Left renal cortex interstitium (tissue), 4 donors: ENCODE measurements at places on chromosomes 13 and 19.

DNA sequence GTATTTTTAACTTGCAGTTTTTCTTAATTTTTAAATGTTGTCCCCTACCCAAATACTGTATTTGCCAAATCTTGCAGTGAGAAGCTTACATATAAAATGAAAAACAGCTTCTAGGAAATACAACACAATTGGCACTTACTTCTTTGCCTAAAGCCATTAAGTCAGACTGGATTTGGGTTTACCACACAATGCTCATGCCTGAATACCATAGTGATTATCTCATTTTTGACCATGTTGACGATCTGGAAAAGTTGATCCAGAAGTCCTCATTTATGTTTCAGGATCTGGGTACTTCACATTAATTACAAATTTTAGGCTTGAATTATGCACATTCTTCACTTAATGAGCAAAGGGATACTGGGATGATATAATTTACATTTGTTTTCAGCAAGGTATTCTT is 2.4 kb downstream of the RNF6 start:
- no peak for DNase-seq

DNA sequence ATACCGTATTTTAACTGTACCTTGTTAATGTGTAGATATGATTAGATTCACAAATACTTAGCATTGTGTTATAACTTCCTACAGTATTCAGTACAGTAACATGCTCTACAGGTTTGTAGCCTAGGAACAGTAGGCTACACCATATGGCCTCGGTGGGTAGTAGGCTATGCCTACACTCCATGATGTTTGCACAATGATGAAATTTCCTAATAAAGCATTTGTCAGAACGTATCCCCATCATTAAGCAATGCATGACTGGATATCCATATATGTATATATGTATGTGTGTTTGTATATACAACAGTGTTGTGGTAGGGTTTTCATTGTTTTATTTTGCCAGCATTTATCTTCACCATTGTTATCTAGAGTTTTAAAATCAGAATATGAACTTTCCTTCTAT is 119.4 kb downstream of the SLC7A1 start:
- no peak for DNase-seq

DNA sequence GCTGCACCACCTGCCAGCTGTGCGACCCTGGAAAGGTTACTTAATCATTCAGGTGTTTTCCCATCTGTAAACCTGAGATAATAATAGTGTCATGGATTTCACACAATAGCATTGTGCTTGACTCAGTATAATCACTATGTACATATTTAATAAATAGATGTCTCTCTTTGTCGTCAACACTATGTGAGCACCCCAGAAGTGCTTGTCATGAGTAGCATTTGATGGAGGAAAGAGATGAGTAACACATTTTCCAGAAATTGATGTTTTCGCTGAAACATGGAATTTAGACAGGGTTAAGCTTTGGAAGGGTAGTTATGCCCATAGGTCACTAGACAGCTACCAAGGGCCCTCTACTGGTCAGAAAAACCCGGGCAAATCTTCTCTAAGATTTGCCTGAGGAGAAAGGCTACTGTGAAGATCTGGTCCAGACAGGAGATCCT is 9.5 kb upstream of the MBNL2 start:
- no peak for DNase-seq

DNA sequence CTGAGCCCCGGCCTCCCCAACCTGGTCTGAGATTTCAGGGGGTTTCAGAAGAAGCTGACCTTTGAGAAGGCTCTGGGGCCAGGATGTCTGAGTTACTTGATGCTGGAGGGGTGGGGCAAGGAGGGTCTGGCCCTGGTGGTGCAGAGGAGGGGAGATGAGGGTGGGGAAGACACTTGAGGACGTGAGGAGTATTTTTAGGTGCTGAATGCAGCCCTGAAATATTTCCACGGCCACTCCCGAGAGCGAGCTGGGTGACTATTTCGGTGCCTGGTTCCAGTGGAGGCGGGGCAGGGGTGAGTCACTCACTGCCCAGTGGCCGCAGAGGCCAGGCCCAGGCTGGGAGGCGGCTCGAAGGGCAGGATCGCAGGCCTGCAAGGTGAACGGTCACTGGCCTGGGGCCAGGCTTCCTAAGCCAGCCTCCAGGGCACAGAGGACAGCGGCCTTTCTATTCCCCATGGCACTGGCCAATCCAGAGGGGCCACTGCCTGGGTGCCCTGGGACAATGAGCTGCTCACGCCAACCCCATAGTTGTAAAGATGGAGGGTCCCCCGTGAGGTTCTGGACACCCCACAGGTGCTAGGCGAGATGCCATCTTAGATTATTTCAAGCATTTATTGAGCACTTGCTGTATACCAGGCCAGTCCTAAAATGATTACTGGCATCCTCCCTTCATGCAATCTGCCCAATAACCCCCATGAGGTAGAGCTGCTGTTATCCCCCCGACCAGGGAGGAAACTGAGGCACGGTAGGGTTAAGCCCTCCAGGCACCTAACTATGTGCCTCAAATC is 19.7 kb upstream of the JUND start:
- DNase-seq, result no peak

DNA sequence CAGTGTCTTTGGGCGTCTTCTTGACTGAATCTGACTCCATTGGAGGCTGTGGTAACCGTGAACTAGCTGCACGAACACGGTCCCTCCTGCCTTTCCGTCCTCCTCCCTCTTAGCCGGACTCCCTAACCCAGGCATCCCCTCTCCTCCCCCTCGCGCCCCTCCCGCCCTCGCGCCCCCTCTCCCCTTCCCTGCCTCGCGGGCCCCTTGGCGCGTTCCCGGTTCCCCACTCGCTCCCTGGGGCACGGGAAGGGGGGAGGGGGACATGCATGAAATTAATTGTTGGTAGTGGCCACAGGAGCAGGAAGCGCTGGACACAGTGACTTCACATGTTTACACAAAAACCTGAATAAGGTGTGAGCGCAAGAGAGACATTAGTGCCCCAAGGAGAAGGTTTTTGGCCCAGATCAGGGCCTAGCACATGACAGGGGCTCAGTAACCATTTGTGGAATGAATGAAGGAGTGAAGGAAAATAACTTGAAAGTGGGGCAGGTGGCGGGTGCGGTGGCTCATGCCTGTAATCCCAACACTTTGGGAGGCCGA is 279 bp downstream of the DMRTC2 start:
- DNase-seq, result no peak

GRCh38 chr13:77916488-77916887 is 2.1 kb downstream of the EDNRB start:
- no peak for DNase-seq

- no peak for DNase-seq
Measured at GRCh38 chr13:98429977-98430736, 146.8 kb downstream of the STK24 start.

DNA sequence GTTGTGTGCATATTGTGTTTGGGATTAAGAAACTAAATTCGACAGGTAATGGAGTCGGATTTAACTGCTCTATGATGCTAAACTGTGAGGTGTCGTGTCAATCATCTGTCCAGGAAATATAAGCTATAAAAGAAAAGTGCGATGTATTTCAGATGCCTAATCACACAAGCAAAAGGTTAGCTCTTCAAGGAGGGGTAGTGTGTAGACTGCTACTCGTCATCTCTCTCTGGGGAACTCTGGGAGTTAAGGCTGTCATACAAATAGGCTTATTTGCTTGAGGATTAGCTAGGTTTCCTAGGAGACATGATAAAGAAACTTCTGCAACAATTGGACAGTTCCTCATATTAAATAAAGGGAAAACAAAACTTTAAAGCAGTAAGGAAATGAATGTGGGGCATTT is 462.1 kb downstream of the OLFM4 start:
- DNase-seq, result no peak

- DNase-seq, result no peak
Measured at GRCh38 chr19:38842439-38843174, 7.2 kb downstream of the HNRNPL start.

GRCh38 chr13:110391273-110391672 is 84.2 kb downstream of the COL4A2 start:
- DNase-seq, result no peak

GRCh38 chr19:11087870-11088505 is 1.3 kb upstream of the LDLR start:
- DNase-seq, result no peak

DNA sequence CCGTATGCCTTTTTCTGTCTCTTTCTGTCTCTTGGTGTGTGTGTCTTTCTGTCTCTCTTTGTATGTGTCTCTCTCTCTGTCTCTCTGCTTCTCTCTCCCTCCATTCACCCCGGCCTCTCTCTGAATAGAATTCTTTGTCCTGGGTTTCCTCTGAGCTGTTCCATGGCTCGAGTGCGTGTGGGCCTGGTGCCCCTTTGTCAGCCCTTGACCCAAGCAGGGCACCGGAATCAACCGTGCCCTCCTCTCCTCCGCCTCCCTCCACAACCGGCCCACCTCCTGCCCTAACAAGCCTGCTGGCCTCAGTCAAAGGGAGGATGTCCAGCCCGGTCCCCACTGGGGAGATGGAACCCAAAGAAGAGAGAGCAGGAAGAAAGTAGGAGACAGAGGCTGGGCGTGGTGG is 3.2 kb downstream of the AXL start:
- no peak for DNase-seq

- DNase-seq, result no peak
Measured at GRCh38 chr19:35363001-35363590, 4.8 kb downstream of the FFAR3 start.

DNA sequence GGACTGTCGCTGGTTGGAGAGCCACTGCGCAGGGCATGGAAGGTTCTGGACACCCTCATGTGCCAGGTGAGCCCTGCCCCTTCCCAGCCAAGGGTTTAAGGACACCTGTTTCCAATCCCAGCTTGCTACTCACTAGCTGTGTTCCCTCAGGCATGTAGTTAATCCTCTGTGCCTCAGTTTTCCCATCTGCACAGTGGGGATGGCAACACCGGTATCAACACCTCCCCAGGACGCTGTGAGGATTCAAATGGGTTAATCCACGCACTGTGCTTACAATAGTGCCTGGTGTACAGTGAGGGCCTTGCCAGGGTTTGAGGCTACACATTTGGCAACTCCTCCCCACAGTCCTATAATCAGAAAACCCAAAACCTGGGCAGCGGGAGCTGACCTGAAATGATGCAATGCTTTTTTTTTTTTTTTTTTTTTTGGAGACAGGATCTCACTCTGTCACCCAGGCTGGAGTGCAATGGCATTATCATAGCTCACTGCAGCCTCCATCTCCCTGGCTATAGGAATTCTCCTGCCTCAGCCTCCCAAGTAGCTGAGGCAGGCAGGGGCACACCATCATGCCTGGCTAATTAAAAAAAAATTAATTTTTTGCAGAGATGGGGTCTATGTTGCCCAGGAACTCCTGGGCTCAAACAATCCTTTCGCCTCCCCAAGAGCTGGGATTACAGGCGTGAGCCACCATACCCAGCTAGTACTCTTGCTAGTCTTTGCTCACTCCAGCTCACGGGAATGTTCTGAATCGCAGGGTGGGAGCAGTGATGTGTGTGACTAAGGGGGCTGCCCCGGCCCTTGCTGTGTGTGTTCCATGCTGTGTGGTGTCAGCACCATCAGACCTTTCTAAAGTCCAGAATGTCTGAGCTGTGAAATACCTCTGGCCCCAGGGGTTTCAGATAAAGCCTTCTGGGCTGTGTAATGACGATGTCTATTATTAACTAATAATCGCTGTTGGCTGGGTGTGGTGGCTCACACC is 2.3 kb downstream of the ACP4 start:
- no peak for DNase-seq

DNA sequence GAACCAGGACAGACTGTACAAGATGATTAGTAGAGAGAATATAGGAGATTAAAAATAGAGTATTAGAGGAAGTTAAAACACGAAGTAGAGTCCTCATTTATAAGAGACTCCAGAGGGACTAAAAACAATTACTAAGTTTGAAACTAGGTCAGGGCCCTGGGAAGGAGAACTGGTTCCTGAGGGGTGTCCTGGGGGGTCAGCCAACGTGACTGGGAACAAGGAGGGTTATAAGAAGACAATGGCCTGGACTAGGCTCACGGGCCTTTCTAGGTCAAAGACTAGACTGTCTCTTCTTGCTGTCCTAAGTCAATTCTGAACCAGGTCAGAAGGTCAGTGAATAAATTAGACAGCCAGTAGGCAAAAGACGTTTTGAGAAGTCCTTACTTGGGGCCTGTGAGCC is 165.3 kb downstream of the IER2 start:
- DNase-seq, result no peak

DNA sequence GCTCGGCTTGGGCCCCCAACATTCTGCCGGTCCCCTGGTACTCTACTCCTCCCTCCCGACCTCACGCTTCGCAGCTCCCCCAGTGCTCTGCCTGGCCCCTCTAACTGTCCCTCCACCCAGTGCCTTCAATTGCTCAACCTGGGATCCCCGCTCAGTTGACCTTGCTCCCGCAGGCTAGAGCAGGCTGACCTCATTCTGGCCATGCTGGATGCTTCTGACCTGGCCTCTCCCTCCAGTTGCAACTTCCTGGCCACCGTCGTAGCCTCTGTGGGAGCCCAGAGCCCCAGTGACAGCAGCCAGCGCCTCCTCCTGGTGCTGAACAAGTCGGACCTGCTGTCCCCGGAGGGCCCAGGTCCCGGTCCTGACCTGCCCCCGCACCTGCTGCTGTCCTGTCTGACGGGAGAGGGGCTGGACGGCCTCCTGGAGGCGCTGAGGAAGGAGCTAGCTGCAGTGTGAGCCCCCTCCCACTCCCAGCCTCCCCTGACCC is 3.6 kb downstream of the GTPBP3 start:
- no peak for DNase-seq

DNA sequence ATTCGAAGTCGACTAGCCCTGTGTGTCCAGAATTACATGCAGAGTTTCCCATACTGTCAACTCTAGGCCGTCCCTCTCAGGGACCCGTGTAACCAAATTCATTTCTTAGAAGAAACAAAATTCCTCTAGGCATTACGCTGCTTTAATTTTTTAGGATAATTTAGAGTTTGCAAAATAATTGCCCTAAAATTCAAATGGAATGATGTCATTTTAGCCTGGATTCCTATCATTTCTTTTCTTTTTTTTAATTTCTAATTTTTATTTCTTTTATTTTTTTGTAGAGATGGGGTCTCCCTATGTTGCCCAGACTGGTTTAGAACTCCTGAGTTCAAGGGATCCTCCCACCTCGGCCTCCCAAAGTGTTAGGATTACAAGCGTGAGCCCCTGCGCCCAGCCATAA is 1.3 kb upstream of the ATP4B start:
- DNase-seq, result no peak

GRCh38 chr19:45283443-45284033 is 32.5 kb downstream of the MARK4 start:
- no peak for DNase-seq

DNA sequence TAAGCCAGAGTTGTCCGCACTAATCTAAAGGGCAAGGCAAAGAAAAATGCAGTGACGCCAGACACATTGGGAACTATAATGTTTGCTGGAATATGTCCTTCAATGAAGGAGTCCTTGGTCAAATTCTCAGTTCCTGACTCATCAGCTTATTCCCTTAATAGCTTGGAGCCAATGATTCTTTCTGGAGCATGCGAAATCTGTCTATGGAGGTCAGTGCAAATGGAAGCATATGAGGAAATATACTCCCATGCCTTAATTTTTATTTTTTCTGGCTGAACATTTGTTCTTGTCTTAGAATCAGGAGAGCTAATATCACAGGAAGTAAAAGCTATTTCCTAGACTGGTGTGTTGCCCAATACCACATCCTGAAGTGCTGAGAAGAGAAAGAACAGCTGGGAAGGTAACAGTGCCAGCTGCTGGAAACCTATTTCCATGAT is 289.8 kb upstream of the SPRY2 start:
- no peak for DNase-seq

GRCh38 chr19:40056505-40056904 is 474 bp upstream of the ZNF780B start:
- no peak for DNase-seq
